Heart right ventricle (tissue), 16 donors: ENCODE measurements at places on chromosomes 2 and 18. TPM values are rescaled to one million over a fixed set of nuclear protein-coding genes. Genes with fewer than 3 reads are reported as not detected.

CHRND gene
- not detected for polyA plus RNA-seq

SLC5A7 gene
- 0.04 TPM for polyA plus RNA-seq

GPR45 gene
- polyA plus RNA-seq, result not detected

CNDP1 gene
- 0.12 TPM for polyA plus RNA-seq

AKAIN1 gene
- polyA plus RNA-seq, result not detected

RNF125 gene
- polyA plus RNA-seq, result 2.7 TPM

IL1R2 gene
- polyA plus RNA-seq, result 9.4 TPM

TSGA10 gene
- polyA plus RNA-seq, result 0.59 TPM

MSGN1 gene
- polyA plus RNA-seq, result not detected

SERPINB7 gene
- not detected for polyA plus RNA-seq

APLF gene
- polyA plus RNA-seq, result 1.8 TPM
